ENCODE measurements at places on chromosomes 1 and 21.

DNA sequence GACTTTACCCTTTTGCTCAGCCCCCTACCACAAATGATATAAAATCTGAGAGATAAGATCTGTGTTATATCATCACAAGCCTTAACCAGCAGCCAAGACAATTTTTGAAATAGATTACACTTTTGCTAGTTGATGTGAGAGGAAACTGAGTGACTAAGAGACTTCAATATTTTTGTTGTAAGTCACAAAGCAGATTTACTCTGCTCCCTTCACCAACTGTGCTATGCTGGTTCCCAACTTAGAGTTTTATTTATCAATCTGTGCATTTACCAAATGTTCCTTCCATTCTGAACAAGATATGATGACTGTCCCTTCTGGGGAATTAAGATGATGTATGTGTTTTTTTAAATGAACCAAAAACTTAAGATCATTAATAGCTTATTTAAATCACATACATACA, 12.1 kb upstream of the GRIK1 start:
- no peak for DNase-seq

DNA sequence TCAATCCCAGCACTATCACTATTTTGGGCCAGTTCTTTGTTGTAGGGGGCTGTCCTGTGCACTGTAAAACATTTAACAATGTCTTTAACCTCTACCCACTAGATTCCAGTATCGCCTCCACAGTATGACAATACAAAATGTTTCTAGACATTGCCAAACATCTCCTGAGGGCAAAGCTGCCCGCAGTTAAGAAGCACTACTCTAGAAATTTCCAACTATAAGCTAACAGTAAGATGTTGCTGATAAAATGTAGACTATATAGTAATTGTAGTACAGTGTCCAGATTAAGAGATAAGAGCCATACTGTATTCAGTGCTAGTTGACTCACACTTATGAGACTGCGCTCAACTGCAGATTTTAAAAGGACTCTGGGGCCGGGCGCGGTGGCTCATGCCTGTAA, 5.0 kb downstream of the MTF1 start:
- DNase-seq = no peak

GRCh38 chr1:71307451-71307850, 226.6 kb upstream of the ZRANB2 start:
- no peak for DNase-seq

DNA sequence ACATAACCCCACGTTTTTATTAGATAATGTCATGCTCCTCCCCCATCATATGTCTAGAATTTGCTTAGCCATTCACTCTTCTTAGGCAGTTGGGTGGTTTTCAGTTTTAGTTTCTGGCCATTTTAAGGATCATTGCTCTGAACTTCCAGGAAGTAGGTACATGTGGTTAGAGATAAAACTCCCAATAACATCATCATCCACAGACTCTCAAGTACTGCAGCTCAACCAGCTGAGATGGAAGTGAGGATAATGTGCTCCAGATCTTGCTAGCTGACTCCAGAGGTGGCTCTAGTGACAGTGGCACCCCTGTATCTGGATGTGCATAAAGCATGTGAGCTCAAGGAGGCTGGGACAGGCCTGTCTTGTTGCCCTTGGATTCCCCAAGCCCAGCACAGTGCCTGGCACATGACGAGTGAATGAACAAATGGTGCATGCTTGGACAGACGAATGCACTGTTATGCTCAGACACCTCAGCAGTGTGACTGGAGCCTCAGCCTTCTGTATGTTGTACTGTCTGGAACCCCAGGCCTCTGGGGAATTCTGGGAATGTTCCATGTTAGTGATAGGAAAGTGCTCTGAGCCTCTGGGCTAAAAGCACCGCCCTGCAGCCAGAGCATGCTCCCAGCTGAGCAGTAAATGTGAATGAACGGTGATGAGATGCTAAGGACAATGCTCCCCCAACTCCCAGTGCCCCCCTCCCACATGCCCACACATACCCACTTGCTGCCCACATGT, 16.4 kb upstream of the KCNN3 start:
- no peak for DNase-seq

- DNase-seq = no peak
Measured at GRCh38 chr1:179800481-179800880, 57.4 kb downstream of the FAM163A start.

DNA sequence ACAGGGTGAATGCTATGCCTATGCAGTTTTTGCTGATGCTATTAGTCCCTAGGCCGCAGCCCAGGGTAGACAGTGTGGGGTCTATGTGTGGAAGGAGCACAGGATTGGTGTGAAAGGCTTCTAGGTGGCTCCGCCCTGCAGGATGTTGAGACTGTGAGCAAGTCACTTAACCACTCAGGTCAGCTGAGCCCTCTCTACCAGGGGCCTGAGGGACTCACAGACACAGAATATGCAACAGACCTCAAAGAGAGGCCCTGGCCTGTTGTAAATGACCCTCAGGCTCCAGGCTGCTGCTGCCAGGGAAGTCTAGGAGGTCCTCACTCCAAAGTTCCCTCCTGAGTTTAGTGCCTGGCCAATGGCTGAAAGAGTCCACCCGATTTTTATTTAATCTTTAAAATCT, 11.0 kb downstream of the NHLH2 start:
- no peak for DNase-seq

DNA sequence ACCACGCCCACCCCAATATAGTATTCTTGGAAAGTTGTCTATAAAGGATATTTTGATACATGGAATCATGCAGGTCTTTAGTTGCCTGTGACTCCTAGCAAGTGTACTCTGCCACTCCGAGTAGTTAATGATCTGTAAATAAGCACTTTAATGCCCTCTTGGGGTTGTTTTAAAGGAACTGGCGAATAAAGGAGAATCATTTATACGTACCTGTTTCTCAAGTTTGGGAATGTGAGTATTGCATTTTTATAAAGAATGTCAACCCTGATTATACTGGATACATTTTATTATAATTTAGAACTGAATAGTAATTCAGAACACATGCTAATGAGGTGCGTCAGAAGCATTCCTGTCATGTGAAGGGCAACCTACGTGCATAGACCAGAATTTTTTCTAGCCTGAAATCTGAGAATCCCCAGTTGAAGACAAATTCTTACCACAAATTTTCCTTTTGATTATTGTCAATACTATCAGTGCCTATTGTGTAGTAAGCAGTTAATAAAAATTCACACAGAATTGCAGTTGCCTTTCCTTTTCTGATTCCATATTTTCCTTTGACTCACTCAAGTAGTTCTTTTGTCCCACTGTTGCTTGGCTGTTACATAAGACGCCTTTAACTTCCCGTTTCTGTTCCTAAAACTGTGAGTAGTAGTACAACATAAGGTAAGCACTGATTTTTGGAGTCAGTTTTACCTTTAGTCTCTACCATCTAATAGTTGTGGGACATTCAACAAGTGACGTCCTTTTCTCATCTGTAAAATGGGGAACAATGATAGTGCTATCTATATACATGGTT, 5.1 kb downstream of the AHCYL1 start:
- DNase-seq = no peak

Measured in GM13977 (cell line).